Activated CD4-positive, alpha-beta memory T cell treated with anti-CD3 and anti-CD28 coated beads, Interleukin-2, amount 10 ng/mL, durations not matched to agents 7 days and 5 days (primary cell): ENCODE measurements at places on chromosomes 2 and 18.

- H3K4me3 ChIP-seq = no peak overlapping the region
- H3K27ac ChIP-seq = no peak overlapping the region
- H3K27me3 ChIP-seq = no peaks in the 10 kb centered on the region
- H3K36me3 ChIP-seq = no peaks in the 10 kb centered on the region
- H3K4me1 ChIP-seq = no peaks in the 10 kb centered on the region
These were observed 285.3 kb downstream of the RAD51AP2 start for GRCh38 chr2:17232776-17233556.

DNA sequence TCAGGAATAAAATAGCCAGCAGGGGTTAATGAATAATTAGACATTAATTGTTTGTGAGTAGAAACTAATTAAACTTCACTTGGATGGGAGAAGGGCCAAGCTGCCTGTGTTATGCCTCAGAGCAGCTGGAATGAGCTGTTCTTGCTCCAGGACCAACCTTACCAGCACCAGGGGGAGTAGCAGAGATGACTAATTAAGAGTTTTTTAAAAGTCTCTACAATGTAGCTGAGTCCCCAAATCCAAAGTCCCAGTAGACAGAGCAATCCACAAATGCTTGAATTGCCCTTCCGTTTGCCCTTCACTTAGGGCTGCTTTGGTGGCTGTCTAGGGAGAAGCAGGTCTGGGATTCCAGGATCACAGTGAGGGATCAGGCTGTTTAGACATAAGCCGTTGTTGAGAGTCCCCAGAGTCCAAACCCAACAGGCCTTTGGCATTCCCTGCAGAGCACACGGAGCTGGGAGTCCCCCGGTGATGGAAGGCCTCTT is 59.4 kb downstream of the RHOB start:
- no peak overlapping the region for H3K27ac ChIP-seq
- H3K4me1 ChIP-seq = peaks cover 10% of the 10 kb centered on the region
- H3K4me3 ChIP-seq = no peak overlapping the region
- peaks cover 11% of the 10 kb centered on the region for H3K27me3 ChIP-seq
- no peak for DNase-seq

DNA sequence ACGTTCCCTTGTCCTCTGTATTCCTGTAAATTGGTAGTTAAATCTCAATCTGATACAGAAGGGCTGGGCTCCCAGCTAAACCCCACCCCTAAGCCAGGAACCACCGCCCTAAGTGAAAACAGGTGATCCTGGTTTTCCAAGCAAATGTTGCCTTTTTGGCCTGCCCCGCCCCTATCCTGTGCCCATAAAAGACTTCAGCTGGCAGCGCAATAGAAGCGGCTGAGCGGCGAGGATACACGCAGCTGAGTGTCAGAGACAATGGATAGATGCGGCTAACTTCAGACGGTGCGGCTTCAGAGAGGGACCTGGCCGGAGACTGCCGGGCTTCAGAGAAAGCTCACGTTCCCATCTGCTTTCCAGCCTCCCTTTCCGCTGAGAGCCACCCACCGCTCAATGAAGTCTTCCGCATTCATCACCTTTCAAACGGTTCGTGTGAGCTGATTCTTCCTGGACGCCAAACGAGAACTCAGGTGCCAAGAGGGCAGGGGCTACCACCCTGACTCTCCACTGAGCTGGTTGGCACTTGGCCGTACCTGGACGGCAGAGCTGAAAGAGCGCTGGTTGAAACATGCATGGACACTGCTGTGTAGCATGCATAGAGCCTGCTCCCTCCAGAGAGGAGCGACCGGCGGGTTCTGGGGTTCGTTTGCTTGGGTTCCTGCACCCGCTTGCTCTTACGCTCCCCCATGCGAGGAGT is 49.5 kb upstream of the POLE4 start:
- no peak for DNase-seq
- H3K4me1 ChIP-seq = peaks cover 3% of the 10 kb centered on the region
- H3K36me3 ChIP-seq = no peaks in the 10 kb centered on the region

DNA sequence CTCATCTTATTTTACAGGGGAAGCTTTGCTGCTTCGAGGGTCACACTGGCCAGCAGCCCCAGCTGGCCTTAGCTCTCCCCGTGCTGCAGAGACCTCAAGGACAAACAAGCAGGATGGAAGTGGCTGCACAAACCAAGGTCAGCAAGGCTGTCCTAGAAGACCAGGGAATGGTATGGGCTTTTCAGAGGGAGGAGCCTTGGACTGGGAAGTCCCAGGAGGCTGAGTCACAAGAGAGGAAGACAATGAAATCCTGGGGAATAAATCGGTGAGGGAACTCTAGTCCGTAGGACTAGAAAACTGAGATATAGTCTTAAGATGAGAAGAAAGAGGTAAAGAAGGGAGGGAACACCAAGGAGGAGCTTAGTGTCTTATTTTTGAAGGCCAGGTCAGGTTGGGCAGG is 15.7 kb downstream of the CREG2 start:
- H3K36me3 ChIP-seq = no peaks in the 10 kb centered on the region
- no peak overlapping the region for H3K4me3 ChIP-seq
- H3K27ac ChIP-seq = no peak overlapping the region
- H3K27me3 ChIP-seq = peaks cover 3% of the 10 kb centered on the region

GRCh38 chr2:182649316-182649715 is 66.7 kb upstream of the DNAJC10 start:
- H3K4me1 ChIP-seq = peaks cover 29% of the 10 kb centered on the region
- no peaks in the 10 kb centered on the region for H3K36me3 ChIP-seq
- H3K4me3 ChIP-seq = no peak overlapping the region
- no peak overlapping the region for H3K27ac ChIP-seq

- H3K4me3 ChIP-seq = no peak overlapping the region
- no peaks in the 10 kb centered on the region for H3K27me3 ChIP-seq
- H3K4me1 ChIP-seq = peaks cover 3% of the 10 kb centered on the region
- no peak overlapping the region for H3K27ac ChIP-seq
- H3K36me3 ChIP-seq = no peaks in the 10 kb centered on the region
These were observed 24.4 kb downstream of the EHD3 start for GRCh38 chr2:31258351-31258750.

- DNase-seq = no peak
- no peak overlapping the region for H3K27ac ChIP-seq
- no peaks in the 10 kb centered on the region for H3K36me3 ChIP-seq
- H3K27me3 ChIP-seq = no peaks in the 10 kb centered on the region
- no peaks in the 10 kb centered on the region for H3K4me1 ChIP-seq
These were observed 141.1 kb downstream of the CELF4 start for GRCh38 chr18:37424507-37424906.

GRCh38 chr18:7066965-7067555 is 50.5 kb downstream of the LAMA1 start:
- H3K4me3 ChIP-seq = no peak overlapping the region
- no peak for DNase-seq
- H3K27me3 ChIP-seq = no peaks in the 10 kb centered on the region
- no peaks in the 10 kb centered on the region for H3K36me3 ChIP-seq

DNA sequence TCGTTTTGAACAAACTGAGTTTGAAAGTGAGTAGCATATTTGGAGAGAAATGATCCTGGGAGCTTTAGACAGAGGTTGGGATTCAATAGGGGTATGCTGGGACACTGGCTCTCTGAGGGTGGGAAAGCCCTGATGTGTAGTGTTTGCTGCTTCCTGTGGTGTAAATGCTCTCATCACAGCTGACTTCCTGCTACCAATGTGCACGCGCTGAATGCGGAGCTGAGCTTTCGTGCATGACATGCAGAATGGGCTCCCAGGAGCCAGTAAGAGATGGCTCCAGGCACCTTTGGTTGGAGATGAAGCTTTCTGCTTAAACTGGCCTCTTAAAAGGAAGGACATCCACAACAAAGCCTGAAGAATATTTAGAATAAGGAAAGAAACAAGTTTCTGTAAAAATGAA is 224.1 kb upstream of the CCDC150 start:
- peaks cover 13% of the 10 kb centered on the region for H3K27me3 ChIP-seq
- peaks cover 7% of the 10 kb centered on the region for H3K4me1 ChIP-seq
- H3K4me3 ChIP-seq = no peak overlapping the region

- peaks cover 18% of the 10 kb centered on the region for H3K4me1 ChIP-seq
- no peaks in the 10 kb centered on the region for H3K27me3 ChIP-seq
- H3K27ac ChIP-seq = peak overlapping the region; percentile 12
- H3K36me3 ChIP-seq = peaks cover 15% of the 10 kb centered on the region
- no peak overlapping the region for H3K4me3 ChIP-seq
These were observed 11.4 kb upstream of the UXS1 start for GRCh38 chr2:106205488-106205887.

GRCh38 chr2:467892-468647 is 180.2 kb upstream of the ALKAL2 start:
- H3K27me3 ChIP-seq = peaks cover 29% of the 10 kb centered on the region
- H3K4me3 ChIP-seq = no peak overlapping the region
- H3K27ac ChIP-seq = no peak overlapping the region
- no peaks in the 10 kb centered on the region for H3K4me1 ChIP-seq

DNA sequence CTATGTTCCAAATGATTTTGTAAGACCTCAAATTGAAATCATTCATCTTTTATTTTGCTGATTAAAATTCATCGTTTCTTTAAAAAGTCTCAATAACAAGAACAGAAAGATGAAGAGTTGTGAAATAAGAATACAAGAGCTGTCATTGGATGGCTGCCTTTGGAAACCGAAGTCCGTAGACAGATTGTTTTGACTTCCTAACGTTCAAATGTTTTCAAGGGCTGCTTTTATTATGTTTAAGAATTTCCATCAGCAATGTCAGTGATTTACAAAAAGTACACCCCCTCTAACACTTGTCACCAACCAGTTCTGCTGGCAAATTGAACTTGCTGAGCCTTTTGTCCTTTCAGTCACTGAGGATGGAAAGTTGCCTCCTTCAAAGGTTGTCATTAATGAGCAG is 89.6 kb downstream of the KCNE4 start:
- H3K27ac ChIP-seq = no peak overlapping the region
- no peaks in the 10 kb centered on the region for H3K27me3 ChIP-seq
- no peaks in the 10 kb centered on the region for H3K4me1 ChIP-seq

DNA sequence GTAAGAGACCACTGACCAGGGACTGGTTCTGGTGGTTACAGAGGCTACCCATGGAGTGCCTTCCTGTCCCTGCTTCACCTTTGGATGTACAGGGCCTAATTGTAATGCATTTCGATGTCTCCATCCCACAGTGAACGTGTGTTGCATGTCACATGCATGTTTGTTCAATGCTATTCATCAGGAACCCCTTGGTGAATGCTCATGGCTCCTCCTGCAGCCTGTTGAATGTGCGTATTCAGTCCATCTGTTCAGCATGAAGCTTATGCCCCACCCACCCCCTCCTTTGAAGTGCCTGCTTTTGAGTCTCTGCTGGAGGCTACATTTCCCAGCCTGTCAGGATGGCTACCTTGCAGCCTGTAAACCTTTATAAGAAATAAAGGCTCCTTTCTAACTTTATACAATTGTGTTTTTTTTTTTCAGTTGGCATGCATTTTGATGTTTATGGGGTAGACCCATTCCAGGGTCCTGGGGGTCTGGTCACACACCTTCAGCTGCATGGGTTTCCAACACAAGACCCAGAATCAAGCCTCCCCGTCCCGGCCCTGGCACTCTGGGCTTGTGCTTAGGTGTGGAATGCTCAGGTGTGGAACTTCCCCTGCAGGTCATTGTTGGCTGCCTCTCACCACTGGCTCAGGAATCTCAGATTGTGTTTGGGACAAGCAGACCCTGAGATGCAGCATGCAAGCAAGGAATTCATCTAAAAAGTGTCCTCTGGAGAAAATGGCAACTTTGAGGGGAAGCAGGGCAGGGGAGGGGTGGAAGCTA is 238.8 kb upstream of the HDAC4 start:
- no peaks in the 10 kb centered on the region for H3K27me3 ChIP-seq
- H3K4me3 ChIP-seq = no peak overlapping the region
- DNase-seq = no peak
- H3K27ac ChIP-seq = no peak overlapping the region

DNA sequence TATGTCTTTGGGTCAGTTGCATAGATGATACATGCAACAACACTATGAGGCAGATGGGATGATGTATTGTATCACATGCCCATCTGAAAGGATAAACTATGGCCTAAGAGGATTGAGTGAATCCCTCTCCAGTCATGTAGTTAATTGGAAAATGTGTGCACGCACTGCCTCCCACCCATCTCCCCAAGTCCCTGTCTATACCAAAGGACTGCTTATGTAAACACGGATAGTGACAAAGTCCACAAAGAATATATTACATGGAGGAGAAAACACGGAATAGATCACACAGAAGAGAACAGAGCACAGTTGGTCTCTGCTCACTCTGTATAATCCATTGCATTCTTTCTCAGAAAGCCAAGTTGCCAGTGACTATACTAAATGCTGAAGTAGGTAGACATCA is 82.4 kb downstream of the NCKAP5 start:
- no peak overlapping the region for H3K27ac ChIP-seq
- H3K27me3 ChIP-seq = no peaks in the 10 kb centered on the region
- H3K4me1 ChIP-seq = no peaks in the 10 kb centered on the region
- no peak for DNase-seq
- no peak overlapping the region for H3K4me3 ChIP-seq

DNA sequence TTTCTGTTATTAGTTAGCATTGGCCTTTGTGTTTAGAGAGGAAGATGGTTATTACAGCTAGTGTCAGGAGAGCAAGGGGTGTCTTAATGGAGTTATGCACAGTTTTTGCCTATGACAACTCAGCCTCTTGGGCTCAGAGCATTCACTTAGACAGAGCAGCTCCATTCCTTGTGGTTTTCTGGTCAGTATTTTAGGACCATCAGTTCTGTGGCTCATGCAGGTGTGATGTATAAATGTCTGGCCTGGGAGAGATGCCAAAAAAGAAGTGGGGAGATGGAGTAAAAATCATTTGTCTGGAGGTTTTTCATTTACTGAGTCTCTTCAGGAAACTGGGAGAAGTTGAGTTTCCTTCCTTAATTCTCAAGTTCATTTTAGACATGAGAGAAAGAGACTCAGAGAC is 79.7 kb downstream of the PRKCE start:
- no peaks in the 10 kb centered on the region for H3K27me3 ChIP-seq
- no peak for DNase-seq
- no peaks in the 10 kb centered on the region for H3K36me3 ChIP-seq
- H3K27ac ChIP-seq = no peak overlapping the region
- H3K4me1 ChIP-seq = no peaks in the 10 kb centered on the region

DNA sequence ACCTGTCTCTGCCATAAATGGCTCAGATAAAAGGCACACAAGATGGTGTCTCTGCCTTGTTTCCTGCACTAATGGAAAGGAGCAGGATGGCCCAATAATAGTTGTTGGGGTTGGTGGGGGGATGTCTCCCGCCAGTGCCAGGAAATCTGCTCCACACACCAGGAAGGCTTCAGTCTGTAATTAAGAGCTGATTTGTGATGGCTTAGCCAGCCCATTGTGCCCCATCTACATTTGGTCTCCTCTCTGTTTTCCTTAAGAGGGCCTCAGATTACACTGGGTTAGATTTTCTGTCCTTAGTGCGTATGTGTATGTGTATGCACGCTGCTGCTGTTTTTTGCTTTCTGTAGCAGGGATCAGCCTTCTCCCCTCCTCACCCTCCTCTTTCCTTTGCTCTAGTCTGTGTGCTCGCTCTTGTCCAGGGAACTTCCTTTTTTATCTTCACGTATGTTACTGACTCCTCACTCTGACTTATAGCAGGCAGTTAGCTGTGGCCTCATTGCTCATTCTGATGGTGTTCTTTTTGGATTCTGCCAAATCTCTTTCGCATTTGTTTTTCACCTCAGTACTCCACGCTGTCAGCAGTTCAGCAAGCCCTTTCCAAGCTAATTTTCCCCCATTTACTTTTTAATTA is 33.4 kb upstream of the MGAT5 start:
- H3K4me3 ChIP-seq = no peak overlapping the region
- H3K36me3 ChIP-seq = peaks cover 5% of the 10 kb centered on the region
- DNase-seq = no peak
- H3K27me3 ChIP-seq = no peaks in the 10 kb centered on the region
